Activated naive CD8-positive, alpha-beta T cell treated with anti-CD3 and anti-CD28 coated beads, Interleukin-2, amount 50 U/mL, for 24 hours (primary cell): ENCODE measurements at places on chromosomes 12 and 14.
A peak's percentile ranks its signal among the peaks of the same experiment; 100 is the strongest.

DNA sequence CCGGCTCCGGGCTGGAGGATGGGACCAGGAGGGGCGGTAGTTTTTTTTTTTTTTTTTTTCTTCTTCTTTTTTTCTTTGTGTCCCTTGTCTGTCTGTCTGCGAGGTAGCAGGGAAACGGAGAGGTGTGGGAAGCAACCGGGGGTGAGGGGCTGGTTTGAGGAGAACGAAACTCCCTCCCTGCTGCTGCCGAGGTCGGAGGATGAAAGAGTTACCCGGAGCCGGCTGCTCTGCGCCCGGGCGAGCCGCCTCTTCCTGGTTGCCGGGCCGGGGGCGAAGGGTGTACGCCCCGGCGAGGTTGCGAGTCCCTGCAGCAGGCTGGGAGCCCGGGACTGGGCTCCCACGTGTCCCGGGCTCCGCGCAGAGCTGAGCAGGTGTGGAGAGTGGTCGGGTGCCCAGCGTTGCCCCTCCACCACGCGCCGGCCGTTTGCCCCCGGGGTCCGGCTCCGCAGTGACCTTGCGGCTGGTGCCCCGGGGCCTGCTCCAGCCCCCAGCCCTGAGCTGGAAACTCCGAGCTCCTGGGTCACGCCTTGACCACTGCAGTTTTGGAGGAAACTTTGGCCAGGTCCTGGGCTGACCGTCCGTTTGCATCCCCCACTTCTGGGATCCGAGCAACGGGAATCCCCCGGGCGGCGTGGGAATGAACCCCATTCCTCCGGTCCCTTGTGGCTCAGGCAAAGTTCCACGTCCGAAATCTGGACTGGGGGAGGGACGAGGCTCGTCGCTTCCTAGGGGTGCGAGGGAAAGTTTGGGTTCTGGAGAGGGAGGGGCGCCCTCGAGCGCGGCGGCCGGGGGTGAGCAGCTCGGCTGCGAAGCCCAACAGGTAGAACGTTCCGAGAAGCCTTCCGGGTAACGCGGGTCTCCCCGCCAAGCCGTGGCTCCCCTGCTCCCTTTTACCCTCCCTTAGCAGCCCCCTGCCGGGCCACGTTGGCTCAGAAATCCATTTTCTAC, 1.3 kb downstream of the CHST11 start:
- peak; percentile 56 for DNase-seq

- DNase-seq: peak; percentile 77
Observed at GRCh38 chr12:54390668-54391551, 6.4 kb upstream of the ZNF385A start.

GRCh38 chr12:4145990-4146859, 127.3 kb upstream of the CCND2 start:
- peak; percentile 68 for DNase-seq

DNA sequence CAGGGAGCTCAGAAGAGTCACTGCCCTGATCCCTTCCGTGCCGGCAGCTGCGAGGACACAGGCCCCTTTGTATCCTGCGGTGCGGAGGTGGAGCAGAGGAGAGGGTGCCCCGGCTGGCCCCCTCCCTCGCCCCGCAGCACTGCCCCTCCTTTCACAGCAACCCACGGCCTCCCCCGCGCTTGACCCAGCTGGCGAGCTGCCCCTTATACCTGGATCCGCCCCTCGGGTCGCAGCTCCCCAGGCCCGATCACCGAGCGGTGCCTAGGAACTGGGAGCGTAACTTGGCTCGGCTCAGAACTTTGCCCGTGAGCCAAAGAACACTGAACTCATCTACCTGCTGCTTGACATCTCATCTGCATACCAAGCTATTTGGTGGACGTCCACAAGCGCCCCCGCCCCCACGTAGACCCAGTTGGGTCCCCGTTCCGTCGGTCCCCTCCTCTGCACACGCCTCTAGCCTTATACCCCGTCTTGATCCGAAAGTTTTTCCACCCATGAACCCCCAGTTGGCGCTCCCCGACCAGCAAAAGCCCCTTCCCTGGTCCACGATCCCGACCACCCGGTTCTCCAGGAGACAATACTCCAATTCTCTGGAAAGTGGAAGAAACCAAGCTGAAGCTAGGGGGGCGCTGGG, 697 bp upstream of the DNAJC14 start:
- peak; percentile 42 for DNase-seq

DNA sequence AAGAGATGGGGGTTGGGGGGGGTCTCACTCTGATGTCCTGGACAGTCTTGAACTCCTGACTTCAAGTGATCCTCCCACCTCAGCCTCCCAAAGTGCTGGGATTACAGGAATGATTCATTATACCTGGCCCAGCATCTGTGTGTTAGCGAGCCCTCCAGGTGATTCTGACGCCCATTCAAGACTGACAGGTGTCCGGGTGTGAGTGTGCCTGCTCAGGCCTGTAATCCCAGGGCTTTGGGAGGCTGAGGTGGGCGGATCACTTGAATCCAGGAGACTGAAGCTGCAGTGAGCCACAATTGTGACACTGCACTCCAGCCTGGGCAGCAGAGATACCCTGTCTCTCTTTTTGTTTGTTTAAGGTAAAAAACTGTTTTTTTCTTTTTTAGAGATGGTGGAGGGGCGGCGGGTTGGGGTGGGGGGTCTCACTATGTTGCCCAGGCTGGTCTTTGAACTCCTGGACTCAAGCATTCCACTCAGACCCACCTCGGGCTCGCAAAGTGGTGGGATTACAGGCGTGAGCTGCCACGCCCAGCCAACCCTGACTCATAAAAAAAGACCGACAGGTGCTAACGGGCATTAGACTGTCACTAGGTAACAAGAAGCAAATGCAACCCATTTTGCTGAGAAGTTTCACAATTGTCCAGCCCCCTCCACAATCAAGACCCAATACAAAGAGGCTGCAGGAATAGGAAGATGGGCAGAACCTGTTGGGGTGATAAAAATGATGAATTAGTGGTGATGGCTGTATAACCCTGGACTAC, 4.7 kb downstream of the VSIG10 start:
- DNase-seq: no peak

- no peak for DNase-seq
Observed at GRCh38 chr12:31037931-31038330, 35.7 kb upstream of the DDX11 start.

DNA sequence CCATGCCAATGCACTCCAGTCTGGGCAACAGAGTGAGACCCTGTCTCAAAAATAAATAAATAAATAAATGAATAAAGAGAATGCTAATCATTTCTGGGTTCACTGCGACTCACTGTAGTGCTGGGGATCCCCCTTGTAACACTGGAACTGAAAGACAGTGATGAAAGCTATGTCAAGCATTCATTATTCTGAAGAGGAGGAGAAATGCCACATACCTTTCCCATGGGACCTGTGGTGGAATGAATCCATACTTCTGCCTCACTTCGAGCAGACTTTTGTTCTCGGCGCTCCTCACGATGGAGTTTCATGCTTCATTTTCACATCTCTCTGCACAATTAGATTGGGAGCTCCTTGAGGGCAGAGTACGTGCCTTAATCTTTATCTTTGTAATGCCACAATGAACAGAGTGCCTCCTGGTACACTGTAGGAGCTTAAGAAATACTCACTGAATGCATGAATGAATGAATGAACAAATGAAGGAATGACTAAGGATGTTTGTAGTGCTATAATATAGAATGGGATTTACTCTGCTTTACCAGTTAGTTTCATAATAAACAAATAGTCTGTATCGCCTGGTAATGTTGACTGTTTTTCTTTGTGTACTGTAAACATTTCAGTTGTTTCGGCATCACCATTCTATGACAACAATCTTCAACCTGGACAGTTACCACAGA, 45.8 kb downstream of the DRAM1 start:
- no peak for DNase-seq
